Hepatocyte (in vitro differentiated cells): ENCODE measurements at places on chromosomes 4 and X.

DNA sequence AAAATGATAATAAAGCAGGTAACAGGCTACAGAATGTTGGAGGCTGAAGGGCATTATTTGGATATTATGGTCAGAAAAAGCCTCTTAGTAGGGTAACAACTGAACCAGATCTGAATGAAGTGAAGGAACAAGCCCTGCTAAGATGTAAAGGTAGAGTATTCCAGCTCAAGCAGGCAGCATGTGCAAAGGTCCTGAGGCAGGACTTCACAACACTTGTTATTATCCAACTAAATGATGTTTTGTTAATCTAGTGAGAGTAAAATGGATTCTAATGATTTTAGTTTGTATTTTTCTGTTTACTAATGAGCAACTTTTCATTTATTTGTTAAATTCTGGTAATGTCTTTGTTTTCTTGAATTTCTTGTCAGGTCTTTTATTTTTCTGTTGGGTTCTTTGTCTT lies 35.7 kb downstream of the RAB33B start:
- no peak for DNase-seq

DNA sequence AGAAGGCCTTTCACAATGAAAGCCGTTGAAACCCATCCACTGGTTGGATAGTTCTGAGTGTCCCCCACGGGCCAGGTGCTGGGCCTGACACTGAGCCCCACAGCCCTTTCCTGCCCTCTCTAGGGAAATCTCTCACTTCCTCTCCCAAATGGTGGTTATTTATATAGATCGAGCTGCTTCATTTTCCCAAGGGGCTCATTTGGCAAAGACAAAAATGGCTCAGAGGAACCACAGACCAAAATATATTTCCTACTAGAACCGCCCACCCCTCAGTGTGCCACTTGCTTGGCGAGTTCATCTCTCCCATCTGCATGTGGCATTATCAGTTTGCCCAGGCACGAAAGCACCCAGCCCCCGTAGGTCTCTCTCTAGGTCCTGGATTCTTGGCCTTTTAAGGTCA lies 53.3 kb upstream of the STIM2 start:
- no peak for DNase-seq

DNA sequence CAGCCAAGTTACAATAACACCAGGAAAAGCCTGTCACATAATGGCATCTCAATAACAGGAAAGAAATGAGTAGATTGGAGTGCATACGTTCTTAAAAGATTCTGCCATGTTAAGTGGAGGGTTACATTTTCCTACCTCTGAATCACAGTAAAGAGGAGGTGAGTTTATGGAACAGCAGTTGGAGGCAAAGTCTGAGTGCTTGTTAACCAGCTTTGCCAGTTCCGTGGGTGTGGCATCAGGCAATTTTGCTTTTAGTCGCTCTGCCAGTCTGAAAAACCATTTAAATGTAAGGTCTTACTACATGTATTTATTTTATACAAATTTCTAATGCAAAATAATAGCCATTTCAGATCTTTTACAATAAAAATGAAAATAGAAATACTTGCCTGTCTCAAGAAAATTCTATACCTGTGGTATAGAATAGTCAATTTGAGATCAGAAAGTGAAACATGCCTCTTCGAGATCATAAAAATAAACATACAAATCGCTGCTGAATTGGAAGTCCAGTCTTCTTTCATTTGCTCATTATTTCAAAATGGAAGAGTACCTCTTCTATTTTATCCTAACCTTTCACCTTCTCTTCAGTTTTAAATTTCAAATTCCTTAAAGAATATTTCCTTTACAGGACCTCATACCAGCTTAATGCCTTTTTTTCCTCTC lies 31.4 kb downstream of the GC start:
- no peak for DNase-seq

GRCh38 chr4:57037982-57038604 lies 59.4 kb downstream of the POLR2B start:
- peak; percentile 79 for DNase-seq

DNA sequence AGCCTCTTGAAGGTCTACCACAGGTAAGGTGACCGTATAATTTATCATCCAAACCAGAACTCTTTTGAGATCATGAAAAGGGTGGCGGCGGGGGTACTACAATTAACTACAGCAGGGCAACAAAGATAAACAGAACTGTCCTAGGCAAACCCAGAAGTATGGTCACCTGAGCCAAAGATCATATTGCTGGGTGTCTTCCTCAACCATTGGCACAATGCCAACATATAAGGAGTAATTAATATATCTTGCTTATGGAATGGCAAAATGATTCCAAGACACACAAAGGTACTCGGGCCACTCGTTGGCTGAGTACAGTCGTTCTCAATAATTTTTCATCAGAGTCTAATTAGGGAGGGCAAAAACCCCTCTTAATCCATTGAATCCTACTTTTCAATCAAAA lies 273.3 kb downstream of the QDPR start:
- no peak for DNase-seq

- peak; percentile 52 for DNase-seq
These were observed 41.8 kb downstream of the INTS12 start for GRCh38 chr4:105666693-105667092.

DNA sequence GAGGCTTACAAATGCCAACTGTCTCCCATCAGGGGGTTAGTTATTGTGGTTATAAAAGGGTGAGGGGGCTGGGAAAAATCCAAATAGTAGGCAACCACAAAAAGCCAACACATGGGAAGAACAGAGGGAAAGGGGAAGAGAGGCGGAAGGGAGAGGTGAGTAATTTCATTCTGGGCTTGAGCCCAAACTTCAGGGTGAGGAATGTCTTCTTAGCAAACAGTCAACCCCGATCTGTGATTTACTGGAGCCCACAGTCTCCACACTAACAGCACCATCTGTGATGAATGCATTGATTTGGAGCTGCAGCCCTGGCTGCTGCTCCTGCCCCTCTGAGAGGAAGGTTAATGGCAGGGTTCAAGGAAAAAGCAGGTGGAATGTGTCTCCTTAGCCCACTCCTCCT lies 162.2 kb upstream of the GPR101 start:
- no peak for DNase-seq
